ENCODE measurements at places on chromosomes 1 and 21.
A peak's percentile ranks its signal among the peaks of the same experiment; 100 is the strongest.

DNA sequence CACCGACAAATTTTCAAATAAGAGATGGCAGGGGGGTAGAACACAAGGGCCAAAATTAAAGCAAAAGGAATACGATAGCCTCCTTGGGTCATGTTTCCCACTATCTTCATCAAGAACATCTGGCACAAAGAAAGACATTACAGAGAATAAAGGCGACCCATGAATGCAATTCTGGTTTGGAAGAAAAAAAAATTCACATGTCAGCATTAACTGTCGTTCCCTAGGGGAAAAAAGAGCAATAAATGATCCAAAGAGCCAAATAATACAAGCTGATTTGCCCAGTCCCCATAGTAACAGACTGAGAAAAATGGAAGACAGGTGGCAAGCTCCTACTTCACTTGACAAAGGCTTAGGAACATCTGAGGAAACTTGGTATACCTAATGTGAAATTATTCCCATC is 4.5 kb downstream of the STIL start:
- no peak for DNase-seq

GRCh38 chr1:29094433-29094832 is 29.3 kb downstream of the TMEM200B start:
- no peak for DNase-seq

DNA sequence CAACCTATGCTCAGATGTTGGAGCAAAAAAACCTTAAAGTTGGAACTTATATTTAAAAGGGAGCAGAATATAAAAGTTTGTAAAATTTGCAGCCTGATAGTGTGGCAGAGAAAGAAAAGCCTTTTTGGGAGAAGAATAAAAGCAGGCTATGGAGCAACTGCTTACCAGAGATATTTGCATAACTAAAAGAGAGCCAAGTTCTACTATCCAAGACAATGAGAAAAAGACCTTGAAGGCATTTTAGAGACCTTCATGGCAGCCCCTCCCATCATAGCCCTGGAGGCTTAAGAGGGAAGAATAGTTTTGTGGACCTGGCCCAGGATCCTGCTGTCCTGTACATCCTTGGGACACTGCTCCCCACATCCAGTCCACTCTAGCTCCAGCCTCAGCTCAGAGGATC is 312.5 kb upstream of the ZRANB2 start:
- DNase-seq, result no peak

DNA sequence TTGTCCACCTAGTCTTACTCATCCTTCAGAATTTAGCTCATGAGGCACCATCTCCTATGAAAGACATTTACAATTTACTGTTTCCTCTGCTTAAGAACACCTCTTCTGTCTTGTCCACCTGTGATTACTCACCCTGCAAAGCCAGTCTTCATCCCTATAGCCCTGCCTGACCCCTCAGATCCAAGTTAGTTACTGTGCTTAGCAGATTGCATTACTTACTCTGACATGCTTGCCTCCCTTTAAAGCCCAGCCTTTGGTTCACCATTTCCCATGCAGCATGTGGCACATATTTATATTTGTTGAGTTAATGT is 60.9 kb upstream of the VCAM1 start:
- no peak for DNase-seq

DNA sequence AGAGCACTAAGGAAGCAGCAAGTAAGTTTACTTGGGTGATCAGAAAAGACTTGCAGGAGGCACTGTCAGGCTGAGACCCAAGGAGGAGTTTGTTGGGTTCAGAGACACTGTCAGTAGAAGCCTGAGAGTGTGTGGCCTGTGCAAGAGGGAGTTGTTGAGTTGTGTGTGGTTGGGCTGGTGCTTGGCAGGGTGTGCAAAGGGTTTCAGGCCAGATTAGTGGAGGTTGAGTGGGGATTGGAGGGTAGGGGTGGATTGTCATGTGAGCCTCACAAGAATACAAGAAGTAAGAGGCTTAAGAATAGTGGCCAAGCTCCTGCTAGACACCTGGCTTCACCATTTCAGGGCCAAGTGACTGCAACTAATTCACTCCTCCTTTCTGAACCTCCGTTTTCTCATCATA is 8.9 kb upstream of the KIF21B start:
- DNase-seq, result no peak

DNA sequence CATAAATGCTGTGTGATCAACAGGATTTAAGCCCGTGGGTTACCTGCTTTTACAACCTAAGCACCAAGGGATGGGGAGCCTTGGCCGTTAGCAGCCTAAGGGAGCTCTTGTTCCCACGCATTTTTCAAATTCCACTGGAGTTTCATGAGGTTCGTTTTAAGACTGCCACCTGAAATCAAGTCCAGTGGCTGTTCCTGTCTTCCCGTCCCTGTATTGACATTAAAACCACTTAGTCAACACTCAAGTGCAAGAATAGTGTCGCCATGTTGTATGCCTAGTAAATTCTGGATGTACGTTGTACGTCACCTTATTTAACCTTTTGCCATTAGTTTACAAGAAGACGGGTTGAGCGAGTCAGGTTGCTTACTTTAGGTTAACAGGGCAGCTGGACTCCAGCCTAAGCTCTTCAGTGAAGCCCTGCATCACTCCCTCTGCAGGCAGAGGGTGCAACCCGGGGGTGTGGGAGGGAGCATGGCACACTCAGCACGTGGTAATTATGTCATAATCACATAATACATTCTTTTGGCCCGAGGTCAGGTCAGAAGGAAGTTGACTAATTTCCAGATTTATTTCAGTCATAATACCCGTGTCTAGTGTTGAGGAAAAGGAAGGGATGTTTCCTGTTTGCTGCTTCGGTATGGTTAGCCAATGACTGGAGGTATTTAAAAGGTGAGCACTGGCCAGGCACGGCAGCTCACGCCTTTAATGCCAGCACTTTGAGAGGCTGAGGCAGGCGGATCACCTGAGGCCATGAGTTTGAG is 42.5 kb downstream of the CNST start:
- DNase-seq, result peak; percentile 41

GRCh38 chr1:82901118-82901517 is 1097.8 kb downstream of the TTLL7 start:
- no peak for DNase-seq

DNA sequence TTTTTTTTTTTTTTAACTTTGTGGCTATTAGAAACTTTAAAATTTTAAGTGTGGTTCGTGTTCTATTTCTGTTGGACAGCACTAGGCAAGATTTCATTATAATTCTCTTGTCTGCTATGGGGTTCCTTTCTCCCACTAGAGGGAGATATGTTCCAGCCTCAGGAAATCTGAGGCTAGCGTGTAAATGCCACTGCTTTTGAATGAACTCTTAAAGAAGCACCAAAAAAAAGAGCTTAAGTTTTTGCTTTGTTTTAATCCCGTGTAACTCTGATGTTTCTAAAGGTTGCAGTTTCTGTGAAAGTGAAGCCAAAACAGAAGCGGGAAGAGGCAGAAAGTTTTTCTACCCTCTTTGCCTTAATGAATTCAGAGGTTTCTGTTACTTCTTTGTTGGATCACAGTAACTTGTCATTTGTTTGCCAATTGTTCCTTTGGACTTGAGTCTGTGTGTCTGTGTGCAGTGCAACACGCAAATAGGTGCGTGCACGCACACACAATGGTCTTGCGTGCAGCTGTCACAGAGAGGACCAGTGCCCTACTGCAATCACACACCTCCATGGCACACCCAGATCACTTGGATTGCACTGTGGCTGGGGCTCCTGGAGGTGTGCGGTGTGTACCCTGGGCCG is 32.3 kb downstream of the HHAT start:
- DNase-seq, result no peak

GRCh38 chr1:159829273-159829634 is 2.6 kb downstream of the SLAMF8 start:
- DNase-seq, result no peak

DNA sequence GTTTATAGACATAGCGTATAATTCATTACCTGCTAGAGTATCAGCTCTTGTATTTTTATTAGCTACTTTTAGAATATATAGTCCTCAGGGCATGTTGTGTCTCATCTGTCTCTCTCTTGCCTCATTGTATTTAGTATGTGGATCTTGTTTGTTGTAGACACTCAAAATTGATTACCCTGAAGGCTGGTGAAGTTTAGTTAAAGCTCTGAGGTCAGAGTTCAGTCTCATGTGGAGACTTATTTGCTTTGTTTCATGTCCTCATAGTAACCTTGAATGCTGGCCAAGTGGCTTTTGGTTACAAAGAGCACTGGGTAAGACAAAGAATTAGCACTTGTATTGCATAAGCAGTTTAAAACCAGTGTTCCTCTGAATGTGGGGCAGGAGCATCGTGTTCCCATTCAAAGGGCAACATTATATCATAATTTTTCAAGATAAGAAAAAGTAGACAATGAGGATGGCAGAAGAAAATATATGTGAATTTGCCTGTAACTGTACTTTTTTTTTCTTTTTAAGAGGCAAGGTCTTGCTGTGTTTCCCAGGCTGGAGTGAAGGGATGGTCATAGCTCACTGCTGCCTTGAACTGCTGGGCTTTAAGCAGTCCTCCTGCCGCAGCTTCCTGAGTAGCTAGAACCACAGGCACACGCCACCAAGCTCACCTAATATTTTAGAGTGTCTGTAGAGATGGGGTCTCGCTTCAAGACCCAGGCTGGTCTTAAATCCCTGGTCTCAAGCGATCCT is 17.4 kb downstream of the CNST start:
- DNase-seq, result no peak

- no peak for DNase-seq
Measured at GRCh38 chr1:65109487-65109886, 38.5 kb upstream of the AK4 start.

GRCh38 chr1:229874136-229874535 is 192.9 kb upstream of the GALNT2 start:
- DNase-seq, result no peak

DNA sequence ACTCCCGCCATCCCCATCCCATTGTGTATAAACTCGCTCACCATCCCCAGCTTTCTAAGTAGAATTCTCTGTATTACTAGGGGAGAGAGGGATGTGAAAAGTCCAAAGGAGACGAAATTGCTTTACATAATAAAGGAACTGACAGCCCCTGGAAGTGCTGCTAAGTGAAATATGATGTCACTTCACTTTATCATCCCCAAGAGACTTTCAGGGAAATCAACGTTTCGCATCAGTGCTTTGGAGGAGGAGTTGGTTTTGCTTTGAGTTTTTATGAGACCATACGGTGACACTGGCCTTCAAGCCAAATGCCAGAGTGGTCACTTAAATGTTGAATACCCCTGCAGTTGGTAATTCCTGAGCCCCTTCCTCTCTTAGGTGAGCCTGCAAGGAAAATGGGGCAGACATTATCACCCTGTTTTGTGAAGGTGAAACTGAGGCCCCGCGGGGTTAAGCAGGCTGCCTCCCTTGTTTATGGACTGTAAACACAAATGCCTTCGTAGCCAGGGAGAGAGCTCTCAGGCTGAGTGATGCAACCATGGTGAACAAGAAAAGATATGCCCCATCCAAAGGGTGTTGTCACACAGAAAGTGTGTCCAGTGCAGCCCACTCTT is 58.4 kb upstream of the KAZN start:
- no peak for DNase-seq

GRCh38 chr1:25567710-25568089 is 24.3 kb downstream of the LDLRAP1 start:
- peak; percentile 38 for DNase-seq

Measured in ovary (tissue), 10 donors.